ENCODE measurements at places on chromosomes 3 and 15. TPM values are rescaled to one million over a fixed set of nuclear protein-coding genes. Genes with fewer than 3 reads are reported as not detected.

Gene ANKUB1
- total RNA-seq, result not detected

Gene TNIK
- 65.1 TPM for total RNA-seq

Gene IL12A
- total RNA-seq, result 2.9 TPM

Gene MESP2
- not detected for total RNA-seq

Gene IVD
- total RNA-seq, result 46.6 TPM

Gene IL17RD
- not detected for total RNA-seq

Gene KNG1
- not detected for total RNA-seq

Gene FBXO40
- total RNA-seq, result not detected

Gene CCDC9B
- total RNA-seq, result 0.60 TPM

Gene KIF9
- 12.2 TPM for total RNA-seq

Gene VILL
- 19.0 TPM for total RNA-seq

Gene GRIP2
- not detected for total RNA-seq

Gene TUSC7
- total RNA-seq, result not detected

Gene MINAR1
- 0.22 TPM for total RNA-seq

Gene REC114
- total RNA-seq, result not detected

Gene CIP2A
- total RNA-seq, result 3.0 TPM

Gene ROPN1
- total RNA-seq, result not detected

Gene CCR1
- total RNA-seq, result 1.2 TPM

Gene MORC1
- not detected for total RNA-seq

Gene RASGRP1
- total RNA-seq, result 65.2 TPM

Gene KCTD6
- 4.2 TPM for total RNA-seq

Gene ZPLD1
- not detected for total RNA-seq

Gene ZNF502
- 6.3 TPM for total RNA-seq

Gene TMCO5A
- total RNA-seq, result not detected

Gene LSAMP
- total RNA-seq, result not detected

Gene PPM1L
- 2.9 TPM for total RNA-seq

Gene TICRR
- not detected for total RNA-seq

Gene KLHDC8B
- total RNA-seq, result 1.6 TPM

Gene AP2M1
- total RNA-seq, result 121 TPM

Gene BCHE
- not detected for total RNA-seq

Gene PLA2G4E
- total RNA-seq, result not detected

Gene COL6A6
- not detected for total RNA-seq

Gene POC1A
- 0.24 TPM for total RNA-seq

Gene ISG20
- 89.2 TPM for total RNA-seq

Gene FBLN2
- total RNA-seq, result 11.6 TPM

Gene STX19
- not detected for total RNA-seq

Gene HCLS1
- total RNA-seq, result 179 TPM
